Uterus (tissue), 4 donors: ENCODE measurements at places on chromosomes 1 and 21.

- no peaks in the 10 kb centered on the region for H3K36me3 ChIP-seq
- H3K4me1 ChIP-seq, result no peaks in the 10 kb centered on the region
- no peak for DNase-seq
- H3K27ac ChIP-seq, result no peak overlapping the region
- no peaks in the 10 kb centered on the region for H3K27me3 ChIP-seq
These were observed 49.2 kb upstream of the PAX7 start for GRCh38 chr1:18581420-18581880.

- DNase-seq, result no peak
- no peaks in the 10 kb centered on the region for H3K27me3 ChIP-seq
- no peaks in the 10 kb centered on the region for H3K4me1 ChIP-seq
- H3K36me3 ChIP-seq, result no peaks in the 10 kb centered on the region
- no peak overlapping the region for H3K27ac ChIP-seq
- H3K4me3 ChIP-seq, result no peak overlapping the region
These were observed 18.1 kb upstream of the ARHGAP29 start for GRCh38 chr1:94255476-94255875.

GRCh38 chr1:228168563-228169270, 3.1 kb downstream of the IBA57 start:
- no peak for DNase-seq
- H3K27ac ChIP-seq, result no peak overlapping the region
- peaks cover 3% of the 10 kb centered on the region for H3K4me1 ChIP-seq
- H3K4me3 ChIP-seq, result no peak overlapping the region

DNA sequence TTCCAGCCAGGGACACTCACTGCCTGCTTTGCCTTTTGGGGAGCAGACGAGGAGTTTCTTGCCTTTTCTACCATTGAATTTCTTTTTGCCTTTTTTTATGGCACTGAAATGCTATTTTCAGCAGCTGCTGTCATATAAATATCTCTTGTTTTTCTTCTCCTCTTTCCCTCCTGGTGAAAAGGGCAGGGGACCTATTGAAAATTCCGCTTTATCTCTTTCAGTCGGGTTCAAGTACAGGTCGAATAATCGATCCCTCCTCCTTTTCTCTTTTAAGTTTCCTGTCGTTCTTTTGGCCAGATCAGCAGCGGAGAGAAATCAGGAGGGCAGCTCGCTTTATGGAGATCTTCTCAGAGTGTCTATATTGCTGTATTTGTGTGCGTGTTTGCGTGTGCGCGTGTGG, 67.4 kb upstream of the CASZ1 start:
- H3K27me3 ChIP-seq, result no peaks in the 10 kb centered on the region
- DNase-seq, result no peak
- H3K4me1 ChIP-seq, result no peaks in the 10 kb centered on the region
- H3K36me3 ChIP-seq, result no peaks in the 10 kb centered on the region
- no peak overlapping the region for H3K4me3 ChIP-seq

- H3K4me3 ChIP-seq, result no peak overlapping the region
- DNase-seq, result peak; percentile 32
- H3K36me3 ChIP-seq, result no peaks in the 10 kb centered on the region
These were observed 145.4 kb downstream of the SLC45A1 start for GRCh38 chr1:8463144-8463927.

GRCh38 chr1:51378871-51379270, 48.5 kb upstream of the TTC39A start:
- H3K4me1 ChIP-seq, result no peaks in the 10 kb centered on the region
- no peak overlapping the region for H3K4me3 ChIP-seq
- no peaks in the 10 kb centered on the region for H3K27me3 ChIP-seq
- H3K27ac ChIP-seq, result no peak overlapping the region
- H3K36me3 ChIP-seq, result no peaks in the 10 kb centered on the region

DNA sequence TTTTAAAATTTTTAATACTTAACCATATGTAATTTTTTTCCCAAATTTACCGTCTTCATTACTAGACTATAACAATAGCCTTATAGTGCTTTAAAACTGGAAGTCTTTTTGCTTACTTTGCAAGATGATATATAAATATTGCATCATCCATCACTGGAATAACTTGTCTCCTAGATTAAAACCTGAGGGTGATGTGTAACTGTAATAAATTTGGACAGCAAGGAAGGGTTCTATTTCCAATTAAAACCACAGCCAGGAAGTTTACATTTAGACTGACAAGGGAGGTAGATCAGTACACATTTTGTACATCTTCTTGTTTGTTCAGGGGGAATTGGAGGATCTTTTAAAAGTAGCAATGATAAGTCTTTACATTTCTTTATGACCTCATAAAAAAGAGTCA, 21.9 kb downstream of the NTNG1 start:
- DNase-seq, result no peak
- no peak overlapping the region for H3K4me3 ChIP-seq
- no peaks in the 10 kb centered on the region for H3K4me1 ChIP-seq
- no peaks in the 10 kb centered on the region for H3K36me3 ChIP-seq

DNA sequence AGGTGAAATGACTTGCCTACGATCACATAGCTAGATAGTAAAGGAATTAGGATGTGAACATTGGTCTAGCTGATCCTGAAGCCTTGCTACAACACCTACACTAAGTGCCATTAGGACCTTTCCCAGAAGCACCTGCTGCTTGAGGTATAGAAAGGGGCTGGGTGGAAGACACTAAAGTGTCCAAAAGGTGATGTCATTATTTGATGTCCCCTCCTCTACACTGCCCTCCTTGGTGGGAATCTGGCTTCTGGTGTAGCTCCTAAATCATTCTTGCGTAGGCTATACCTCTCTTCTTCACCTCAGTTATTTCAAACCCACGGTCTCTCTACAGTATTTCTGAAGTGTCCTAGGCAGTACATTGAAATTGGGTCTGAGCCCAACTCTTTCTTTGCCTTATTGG, 132.5 kb upstream of the FGGY start:
- no peak overlapping the region for H3K4me3 ChIP-seq
- H3K4me1 ChIP-seq, result no peaks in the 10 kb centered on the region
- H3K27ac ChIP-seq, result no peak overlapping the region
- H3K27me3 ChIP-seq, result no peaks in the 10 kb centered on the region

GRCh38 chr1:154972517-154973343, 1.8 kb upstream of the CKS1B start:
- DNase-seq, result peak; percentile 71
- peaks cover 3% of the 10 kb centered on the region for H3K4me1 ChIP-seq
- H3K36me3 ChIP-seq, result no peaks in the 10 kb centered on the region
- H3K4me3 ChIP-seq, result no peak overlapping the region
- H3K27ac ChIP-seq, result peak overlapping the region; percentile 99

GRCh38 chr1:204278251-204278650, 64.5 kb upstream of the GOLT1A start:
- no peaks in the 10 kb centered on the region for H3K4me1 ChIP-seq
- no peak overlapping the region for H3K4me3 ChIP-seq
- no peaks in the 10 kb centered on the region for H3K27me3 ChIP-seq
- H3K27ac ChIP-seq, result no peak overlapping the region
- no peaks in the 10 kb centered on the region for H3K36me3 ChIP-seq

- H3K4me1 ChIP-seq, result no peaks in the 10 kb centered on the region
- H3K4me3 ChIP-seq, result no peak overlapping the region
- no peak overlapping the region for H3K27ac ChIP-seq
- no peak for DNase-seq
These were observed 12.4 kb downstream of the FBXO2 start for GRCh38 chr1:11641776-11642305.

- H3K27me3 ChIP-seq, result no peaks in the 10 kb centered on the region
- H3K4me1 ChIP-seq, result no peaks in the 10 kb centered on the region
- no peak for DNase-seq
These were observed at the start of gene CD48 for GRCh38 chr1:160711602-160712311. Gene CD48 (minus strand): TSS chr1:160711822. CDS start chr1:160711763, 59 bp downstream.

DNA sequence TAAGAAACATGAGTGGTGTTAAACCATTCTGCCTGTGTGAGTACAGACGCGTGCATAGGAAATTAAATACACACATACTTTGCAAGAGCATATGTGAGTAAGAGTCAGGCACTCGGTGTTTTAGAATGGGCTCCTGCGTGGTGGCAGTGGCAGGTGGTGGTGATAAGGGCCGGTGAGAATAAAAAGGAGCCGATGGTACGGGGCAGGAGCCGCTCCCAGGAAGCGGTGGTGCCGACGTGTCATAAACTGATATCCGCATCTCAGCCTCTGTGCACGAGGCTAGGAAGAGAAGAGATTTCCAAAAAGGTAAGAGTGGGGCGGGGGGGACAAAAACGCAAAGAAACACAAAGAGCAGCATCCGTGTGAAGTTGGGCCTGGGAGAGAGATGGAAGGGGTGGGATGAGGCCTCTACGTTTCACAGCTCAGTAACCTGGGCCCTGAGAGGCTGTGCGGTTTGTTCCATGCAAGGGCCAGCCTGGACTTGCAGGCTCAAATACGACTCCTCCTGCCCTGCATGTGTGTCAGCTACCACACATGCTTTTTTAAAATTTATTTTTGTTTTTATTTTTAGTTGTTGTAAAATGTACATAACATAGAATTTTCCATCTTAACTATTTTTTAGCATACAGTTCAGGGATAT, 127.7 kb upstream of the COL6A1 start:
- H3K27ac ChIP-seq, result no peak overlapping the region
- no peaks in the 10 kb centered on the region for H3K36me3 ChIP-seq
- H3K27me3 ChIP-seq, result no peaks in the 10 kb centered on the region
- H3K4me3 ChIP-seq, result no peak overlapping the region
- no peak for DNase-seq
- no peaks in the 10 kb centered on the region for H3K4me1 ChIP-seq

DNA sequence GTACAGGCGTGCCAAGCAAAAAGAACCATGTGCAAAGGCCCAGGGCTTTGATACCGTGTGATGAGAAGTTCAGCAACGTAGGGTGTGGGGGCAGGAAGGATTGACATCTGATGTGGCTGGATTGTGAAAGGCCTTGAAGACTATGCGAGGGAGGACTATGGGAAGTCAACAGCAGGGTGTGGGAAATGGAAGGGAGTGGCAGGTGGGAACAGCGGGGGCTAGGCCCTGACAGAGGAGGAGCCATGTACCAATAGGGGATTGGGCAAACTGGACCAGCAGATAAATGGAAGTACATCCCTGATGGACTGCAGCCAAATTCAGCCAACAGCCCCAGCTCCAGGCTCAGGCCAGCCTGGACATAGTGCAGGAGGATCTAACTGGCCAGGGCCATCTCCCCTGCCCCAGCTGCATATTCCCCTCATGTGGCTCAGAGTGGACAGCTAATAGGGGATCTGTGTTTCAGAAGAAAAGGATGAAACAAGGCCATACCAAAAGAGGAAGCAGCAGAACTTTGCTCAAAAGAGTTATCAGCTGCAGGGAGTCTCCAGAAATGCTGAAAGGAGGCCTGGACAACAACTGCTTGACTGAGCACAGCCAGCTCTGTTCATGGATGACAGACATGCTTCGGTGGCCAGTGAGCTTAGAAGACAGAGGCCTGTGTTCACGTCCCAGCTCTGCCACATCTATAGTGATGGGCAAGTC, 140.2 kb upstream of the SGIP1 start:
- H3K27ac ChIP-seq, result no peak overlapping the region
- H3K27me3 ChIP-seq, result no peaks in the 10 kb centered on the region

DNA sequence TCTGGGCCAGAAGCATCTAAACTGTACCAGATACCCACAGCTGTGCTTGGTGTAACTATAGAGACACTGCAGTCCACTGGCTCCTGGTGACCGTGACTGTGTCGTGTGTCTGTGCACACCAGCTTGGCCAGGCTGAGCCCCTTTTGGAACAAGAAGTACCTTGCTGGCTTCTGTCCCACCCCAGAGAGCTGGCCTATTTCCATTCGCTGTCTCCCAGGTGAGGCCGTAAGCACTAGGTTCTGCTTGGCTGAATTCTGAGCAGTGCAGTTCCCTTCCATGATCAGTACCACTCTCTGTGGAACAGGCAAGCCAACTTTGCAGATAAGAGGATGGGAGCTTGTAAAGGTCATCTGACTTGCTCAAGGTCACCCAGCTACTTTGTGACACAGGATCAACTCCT, 119.9 kb upstream of the DNAH14 start:
- no peaks in the 10 kb centered on the region for H3K27me3 ChIP-seq
- H3K4me1 ChIP-seq, result no peaks in the 10 kb centered on the region
- H3K27ac ChIP-seq, result no peak overlapping the region
- no peaks in the 10 kb centered on the region for H3K36me3 ChIP-seq
- DNase-seq, result no peak

DNA sequence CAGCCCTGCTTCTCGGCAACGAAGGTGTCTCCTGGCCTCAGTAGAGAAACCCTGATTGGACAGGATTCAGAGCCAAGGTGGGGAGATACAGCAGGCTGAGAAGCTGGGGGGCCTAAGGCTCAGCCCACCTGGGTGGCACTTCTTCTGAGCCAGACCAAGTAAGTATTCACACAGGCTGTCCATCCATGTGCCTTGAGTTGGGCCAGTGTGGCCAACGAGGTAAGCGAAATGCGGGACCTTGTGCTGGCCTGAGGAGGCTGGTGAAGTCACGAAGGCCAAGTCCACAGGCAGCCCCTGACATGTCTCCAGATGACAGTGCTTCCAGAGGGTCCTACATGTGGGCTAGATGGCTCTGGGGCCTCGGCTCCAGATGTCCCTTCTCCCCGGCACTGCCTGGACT, 91.4 kb downstream of the ITPKB start:
- no peak for DNase-seq
- H3K27ac ChIP-seq, result no peak overlapping the region
- H3K36me3 ChIP-seq, result no peaks in the 10 kb centered on the region
- H3K27me3 ChIP-seq, result no peaks in the 10 kb centered on the region

DNA sequence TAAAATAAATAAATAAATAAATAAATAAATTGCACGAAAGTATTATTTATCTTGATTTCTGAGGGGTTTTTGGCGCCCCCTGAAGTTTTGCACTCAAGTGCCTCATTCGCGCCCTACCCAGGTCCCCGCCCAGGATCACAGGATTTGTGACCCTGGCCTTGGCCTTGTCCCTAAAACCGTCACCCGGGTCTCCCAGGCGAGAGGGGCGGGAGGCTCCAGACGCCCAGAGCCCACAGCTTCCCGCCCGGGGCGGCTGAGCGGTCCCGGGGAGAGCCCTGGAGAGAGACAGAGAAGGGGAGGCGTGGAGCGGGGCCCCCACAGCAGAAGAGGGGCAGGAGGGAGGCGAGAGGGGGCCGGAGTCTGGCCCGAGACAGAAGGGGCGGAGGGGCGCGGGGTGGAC, 91.8 kb upstream of the CASZ1 start:
- no peak overlapping the region for H3K27ac ChIP-seq
- no peak for DNase-seq
- H3K27me3 ChIP-seq, result peaks cover 20% of the 10 kb centered on the region
- no peak overlapping the region for H3K4me3 ChIP-seq
- H3K36me3 ChIP-seq, result no peaks in the 10 kb centered on the region

DNA sequence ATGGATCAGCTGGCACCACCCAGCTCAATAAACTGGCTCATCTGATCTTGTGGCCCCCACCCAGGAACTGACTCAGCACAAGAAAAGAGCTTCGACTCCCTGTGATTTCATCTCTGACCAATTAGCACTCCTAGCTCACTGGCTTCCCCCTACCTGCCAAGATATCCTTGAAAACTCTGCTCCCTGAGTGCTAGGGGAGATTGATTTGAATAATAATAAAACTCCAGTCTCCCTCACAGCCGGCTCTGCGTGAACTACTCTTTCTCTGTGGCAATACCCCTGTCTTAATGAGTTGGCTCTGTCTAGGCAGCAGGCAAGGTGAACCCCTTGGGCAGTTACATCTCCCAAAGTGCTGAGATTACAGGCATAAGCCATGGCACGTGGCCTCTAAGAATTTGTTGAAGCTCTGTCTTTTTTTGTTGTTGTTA, 11.8 kb upstream of the RHBDL2 start:
- no peak overlapping the region for H3K27ac ChIP-seq
- H3K27me3 ChIP-seq, result no peaks in the 10 kb centered on the region
- no peak for DNase-seq
- no peak overlapping the region for H3K4me3 ChIP-seq
- no peaks in the 10 kb centered on the region for H3K4me1 ChIP-seq
- H3K36me3 ChIP-seq, result no peaks in the 10 kb centered on the region

GRCh38 chr1:94795434-94795833, 24.7 kb upstream of the SLC44A3 start:
- no peaks in the 10 kb centered on the region for H3K36me3 ChIP-seq
- no peak for DNase-seq
- no peaks in the 10 kb centered on the region for H3K4me1 ChIP-seq
- no peaks in the 10 kb centered on the region for H3K27me3 ChIP-seq
- H3K27ac ChIP-seq, result no peak overlapping the region
